Spinal cord (tissue), 10 donors: ENCODE measurements at places on chromosomes 2 and 18. TPM values are rescaled to one million over a fixed set of nuclear protein-coding genes. Genes with fewer than 3 reads are reported as not detected.

DNA sequence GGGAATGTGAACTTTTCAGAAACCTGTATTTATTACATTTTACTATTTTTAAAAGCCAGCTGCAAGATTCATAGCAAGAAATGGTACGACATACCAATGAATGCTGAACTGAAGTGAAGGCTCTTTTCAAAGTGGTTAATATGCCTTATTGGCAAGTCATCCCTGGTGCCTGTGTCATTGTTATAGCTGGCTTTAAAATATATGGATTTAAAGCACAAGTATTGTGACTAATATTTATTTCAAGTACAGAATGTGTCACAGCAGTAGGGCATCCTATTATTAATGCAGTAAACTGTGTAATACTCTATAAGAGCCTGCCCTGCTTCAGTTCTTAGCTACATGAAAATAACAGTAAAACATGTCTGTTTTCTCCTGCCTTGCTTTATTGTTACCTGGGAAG lies 10.8 kb downstream of the TSHZ1 start:
- peaks cover 32% of the 10 kb centered on the region for H3K4me1 ChIP-seq
- H3K4me3 ChIP-seq, result peak overlapping the region; percentile 6
- no peaks in the 10 kb centered on the region for H3K27me3 ChIP-seq

DNA sequence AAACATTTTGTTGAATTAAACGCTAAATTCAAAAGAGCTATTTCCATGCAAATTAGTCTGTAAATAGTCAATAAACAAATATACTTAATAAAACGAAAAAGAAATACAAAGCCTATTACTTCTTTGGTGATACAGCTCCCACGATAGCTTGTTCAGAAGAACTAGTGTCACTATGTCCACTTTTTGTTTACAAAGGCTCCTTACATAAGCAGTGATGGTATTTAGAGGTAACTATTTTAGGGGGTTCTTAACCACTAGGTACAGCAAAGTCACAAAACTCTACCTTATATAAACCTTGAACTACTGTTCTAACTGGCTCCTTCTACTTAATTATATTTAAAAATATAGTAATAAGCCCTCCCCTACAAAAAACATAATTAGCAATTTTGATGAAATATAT lies 21.9 kb downstream of the ALS2 start:
- peaks cover 24% of the 10 kb centered on the region for H3K36me3 ChIP-seq
- H3K27ac ChIP-seq, result no peak overlapping the region
- no peaks in the 10 kb centered on the region for H3K4me1 ChIP-seq
- no peak overlapping the region for H3K4me3 ChIP-seq

DNA sequence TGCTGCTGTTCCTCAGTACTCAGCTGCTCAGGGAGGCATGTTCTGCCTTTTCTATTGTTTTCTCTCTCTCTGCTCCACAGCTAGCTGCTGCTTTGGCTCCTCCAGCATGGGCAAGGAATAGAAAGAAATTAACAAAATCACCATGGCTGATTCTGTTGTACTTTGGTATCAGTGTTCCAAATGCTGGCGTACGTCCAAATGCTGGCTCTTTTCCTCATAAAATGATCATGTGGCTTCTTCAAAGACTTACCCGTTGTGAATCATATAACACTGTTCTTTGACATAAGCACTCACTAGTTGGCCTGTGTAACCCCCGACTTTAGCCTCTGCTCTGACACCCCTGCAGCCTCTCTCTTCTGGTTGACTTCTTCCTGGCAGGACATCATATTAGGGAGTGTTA lies 547.6 kb downstream of the CPS1 start:
- H3K36me3 ChIP-seq, result no peaks in the 10 kb centered on the region
- DNase-seq, result no peak
- no peak overlapping the region for H3K27ac ChIP-seq
- no peaks in the 10 kb centered on the region for H3K4me1 ChIP-seq
- H3K27me3 ChIP-seq, result no peaks in the 10 kb centered on the region

GRCh38 chr2:1964659-1965058 lies 220.3 kb upstream of the PXDN start:
- peaks cover 40% of the 10 kb centered on the region for H3K4me1 ChIP-seq
- H3K4me3 ChIP-seq, result no peak overlapping the region
- no peak overlapping the region for H3K27ac ChIP-seq

DNA sequence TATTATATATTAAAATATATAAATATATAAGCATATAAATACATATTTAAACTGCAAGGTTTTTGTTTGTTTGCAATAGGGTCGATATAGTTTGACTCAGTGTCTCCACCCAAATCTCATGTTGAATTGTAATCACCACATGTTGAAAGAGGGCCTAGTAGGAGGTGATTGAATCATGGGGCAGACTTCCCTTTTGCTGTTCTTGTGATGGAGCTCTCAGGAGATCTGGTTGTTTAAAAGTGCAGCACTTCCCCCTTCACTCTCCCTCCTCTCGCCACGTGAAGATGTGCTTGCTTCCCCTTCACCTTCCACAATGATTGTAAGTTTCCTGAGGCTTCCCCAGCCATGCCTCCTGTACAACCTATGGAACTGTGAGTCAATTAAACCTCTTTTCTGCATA lies 2137.3 kb upstream of the CELF4 start:
- H3K27ac ChIP-seq, result no peak overlapping the region
- no peaks in the 10 kb centered on the region for H3K27me3 ChIP-seq

DNA sequence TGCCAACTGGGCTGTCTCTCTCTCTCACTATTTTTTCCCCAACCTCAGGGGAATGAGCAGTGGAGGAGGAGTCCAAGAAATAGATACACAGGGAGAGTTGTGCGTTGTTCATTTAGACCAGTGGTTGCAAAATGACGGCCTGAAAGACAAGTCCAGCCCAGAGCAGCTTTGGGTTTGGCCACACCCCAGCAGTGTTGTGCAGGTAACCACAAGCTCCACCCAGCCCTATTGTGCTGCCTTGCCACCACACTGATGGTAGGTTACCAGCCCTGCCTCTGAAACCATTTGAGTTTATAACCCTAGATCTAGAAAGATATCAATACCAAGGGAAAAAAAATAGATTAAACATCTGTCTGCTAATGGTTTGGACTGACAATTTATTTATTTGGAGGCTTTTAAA lies 144.3 kb downstream of the CMPK2 start:
- H3K36me3 ChIP-seq, result no peaks in the 10 kb centered on the region
- no peak for DNase-seq
- no peaks in the 10 kb centered on the region for H3K4me1 ChIP-seq
- H3K4me3 ChIP-seq, result no peak overlapping the region

- DNase-seq, result no peak
- no peaks in the 10 kb centered on the region for H3K4me1 ChIP-seq
- no peak overlapping the region for H3K27ac ChIP-seq
- H3K27me3 ChIP-seq, result no peaks in the 10 kb centered on the region
- no peak overlapping the region for H3K4me3 ChIP-seq
Measured at GRCh38 chr2:200667413-200667812, 81.6 kb downstream of the AOX1 start.

DNA sequence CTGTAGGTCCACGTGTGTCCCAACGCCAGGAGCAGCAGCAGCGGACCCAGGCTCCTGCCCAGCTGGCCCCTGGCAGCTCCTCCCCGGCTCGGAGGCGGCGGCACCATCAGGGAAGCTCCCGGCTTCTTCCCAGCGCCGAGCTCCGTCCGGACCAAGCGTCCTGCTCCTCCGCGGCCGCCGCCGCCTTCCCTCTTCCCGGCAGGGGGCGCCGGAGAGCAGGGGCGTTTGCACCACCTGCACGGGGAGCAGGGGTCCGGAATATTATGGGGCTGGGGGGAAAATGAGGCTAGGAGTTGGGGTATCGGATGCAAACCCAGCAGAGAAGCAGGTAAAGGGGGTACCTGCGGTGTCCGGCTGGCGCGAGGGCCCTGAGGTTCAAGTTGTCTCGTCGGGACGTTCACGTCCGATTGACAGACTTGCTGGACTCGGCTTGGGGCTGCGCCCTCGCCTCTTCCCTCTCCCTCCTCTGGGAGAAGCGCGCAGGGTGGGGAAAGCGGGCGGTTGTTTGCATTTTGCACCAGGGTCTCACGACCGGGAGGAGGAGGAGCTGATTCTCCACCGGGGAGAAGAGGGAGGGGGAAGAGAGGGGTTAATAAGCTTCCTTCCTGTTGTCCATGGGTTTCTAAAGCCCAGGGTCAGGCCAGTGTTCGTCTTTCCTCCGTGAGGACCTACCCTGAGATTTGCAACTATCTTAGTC lies at the start of gene CCBE1:
TSS of gene CCBE1 (minus strand) at position 188 of the 697 bp plus-strand sequence.
- H3K27ac ChIP-seq, result no peak within 1 kb of the TSS
- H3K27me3 ChIP-seq, result peaks cover 63% of the 10 kb centered on the region
- H3K4me3 ChIP-seq, result peak within 1 kb of the TSS; percentile 35
- DNase-seq, result no peak

Gene SCN1A
- 119 TPM for total RNA-seq

Gene ANKRD30B
- 0.33 TPM for total RNA-seq

Gene NOSTRIN
- 11.8 TPM for total RNA-seq
